ENCODE measurements at places on chromosomes 7 and 10. TPM values are rescaled to one million over a fixed set of nuclear protein-coding genes. Genes with fewer than 3 reads are reported as not detected.
A peak's percentile ranks its signal among the peaks of the same experiment; 100 is the strongest.

Gene VWDE
- total RNA-seq = 12.6 TPM

- peak; percentile 6 for DNase-seq
- H3K4me1 ChIP-seq = no peaks in the 10 kb centered on the region
- no peaks in the 10 kb centered on the region for H3K36me3 ChIP-seq
Measured at GRCh38 chr10:113362645-113363091, 190.2 kb upstream of the HABP2 start.

DNA sequence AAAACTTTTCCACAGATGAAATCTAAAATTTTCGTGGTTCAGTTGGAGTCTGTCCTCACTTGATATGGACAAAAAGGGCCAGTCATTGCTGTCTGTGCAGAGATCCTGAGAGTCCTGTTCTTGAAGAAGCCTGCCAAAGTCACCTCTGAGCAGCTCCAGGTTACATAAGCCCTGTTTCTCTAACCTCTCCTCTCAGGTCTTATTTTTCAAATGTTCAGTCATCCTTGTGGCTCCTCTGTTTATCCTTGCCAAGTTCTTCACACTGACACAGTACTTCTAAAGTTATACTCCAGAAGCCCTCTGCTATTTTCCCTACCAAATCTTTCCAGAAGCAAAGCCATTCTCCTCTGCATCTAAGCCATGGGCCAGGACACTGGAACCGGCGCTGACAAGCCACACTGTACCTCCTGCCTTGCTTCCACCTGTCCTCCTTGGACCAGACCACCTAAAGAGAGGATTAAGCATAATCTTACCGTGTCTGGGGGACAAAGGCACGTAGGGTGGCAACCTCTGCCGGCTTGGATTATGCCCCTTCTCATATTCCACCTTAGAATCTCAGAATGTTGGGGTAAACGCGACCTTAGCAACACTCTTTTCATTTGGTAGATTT, 161.6 kb downstream of the JAZF1 start:
- H3K4me1 ChIP-seq = peaks cover 17% of the 10 kb centered on the region
- no peaks in the 10 kb centered on the region for H3K27me3 ChIP-seq
- DNase-seq = no peak

Gene HERPUD2
- 41.7 TPM for total RNA-seq

GRCh38 chr7:137343281-137343841, at the start of gene PTN:
PTN (minus strand) TSS chr7:137343733; CDS start chr7:137254973, 88,760 bp downstream.
- peak within 1 kb of the TSS; percentile 50 for H3K4me3 ChIP-seq
- no peaks in the 10 kb centered on the region for H3K4me1 ChIP-seq
- no peak for DNase-seq
- no peaks in the 10 kb centered on the region for H3K27me3 ChIP-seq
- peak within 1 kb of the TSS; percentile 75 for H3K27ac ChIP-seq

DNA sequence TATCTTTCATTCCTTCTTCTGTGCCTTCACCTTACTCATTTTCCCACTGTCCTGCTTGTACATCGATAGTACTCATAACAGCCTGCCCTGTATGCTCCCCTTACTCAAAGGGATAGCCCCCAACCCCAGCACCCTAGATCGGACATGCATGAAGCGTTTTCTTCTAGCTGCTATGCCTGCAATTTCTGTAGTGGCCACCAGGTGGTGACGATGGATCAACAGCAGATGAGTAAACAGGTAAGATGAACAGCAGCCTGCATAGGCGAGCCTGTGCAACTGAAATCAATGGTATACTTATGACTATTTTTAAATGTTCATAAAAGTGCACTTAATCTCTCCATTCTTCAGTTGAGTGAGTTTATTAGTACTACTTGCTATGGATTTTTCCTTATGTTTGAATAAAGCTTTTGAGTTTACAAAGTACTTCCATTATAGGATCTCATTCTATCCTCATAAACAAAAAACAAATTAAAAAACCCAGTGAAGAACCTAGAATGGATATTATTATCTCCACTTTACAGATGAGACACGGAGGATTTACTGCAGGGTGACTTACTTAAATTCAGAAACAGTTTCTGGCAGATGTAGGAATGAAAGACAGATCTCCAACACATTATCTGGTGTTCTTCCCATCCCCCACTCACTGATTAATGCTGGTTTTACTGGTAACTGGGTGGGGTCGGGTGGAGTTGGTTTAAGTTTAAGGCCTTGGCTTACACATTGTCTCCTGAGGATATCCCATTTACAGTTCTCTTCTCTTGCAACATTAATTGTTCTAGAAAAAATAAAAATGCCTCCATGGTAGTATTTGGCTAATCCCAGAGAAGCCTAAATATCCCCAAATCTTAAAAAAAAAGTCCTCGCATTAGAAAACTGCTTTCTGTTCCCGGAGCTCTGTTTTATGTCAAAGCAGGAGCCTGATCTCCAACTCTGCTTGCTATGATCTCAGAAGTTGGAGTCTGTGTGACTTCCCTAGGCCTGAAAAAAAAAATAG, 222.1 kb downstream of the GLI3 start:
- H3K4me1 ChIP-seq = no peaks in the 10 kb centered on the region
- no peak overlapping the region for H3K27ac ChIP-seq
- H3K4me3 ChIP-seq = no peak overlapping the region
- no peaks in the 10 kb centered on the region for H3K36me3 ChIP-seq

- no peaks in the 10 kb centered on the region for H3K4me1 ChIP-seq
- no peak overlapping the region for H3K4me3 ChIP-seq
- no peak overlapping the region for H3K27ac ChIP-seq
- DNase-seq = no peak
- no peaks in the 10 kb centered on the region for H3K27me3 ChIP-seq
Measured at GRCh38 chr10:1451941-1452340, 285.4 kb downstream of the ADARB2 start.

Measured in tibial nerve (tissue), 4 donors.